Epithelial cell of esophagus (primary cell): ENCODE measurements at places on chromosomes 11 and 22.

GRCh38 chr11:99881610-99882009 is 805.5 kb upstream of the ARHGAP42 start:
- no peak for DNase-seq

DNA sequence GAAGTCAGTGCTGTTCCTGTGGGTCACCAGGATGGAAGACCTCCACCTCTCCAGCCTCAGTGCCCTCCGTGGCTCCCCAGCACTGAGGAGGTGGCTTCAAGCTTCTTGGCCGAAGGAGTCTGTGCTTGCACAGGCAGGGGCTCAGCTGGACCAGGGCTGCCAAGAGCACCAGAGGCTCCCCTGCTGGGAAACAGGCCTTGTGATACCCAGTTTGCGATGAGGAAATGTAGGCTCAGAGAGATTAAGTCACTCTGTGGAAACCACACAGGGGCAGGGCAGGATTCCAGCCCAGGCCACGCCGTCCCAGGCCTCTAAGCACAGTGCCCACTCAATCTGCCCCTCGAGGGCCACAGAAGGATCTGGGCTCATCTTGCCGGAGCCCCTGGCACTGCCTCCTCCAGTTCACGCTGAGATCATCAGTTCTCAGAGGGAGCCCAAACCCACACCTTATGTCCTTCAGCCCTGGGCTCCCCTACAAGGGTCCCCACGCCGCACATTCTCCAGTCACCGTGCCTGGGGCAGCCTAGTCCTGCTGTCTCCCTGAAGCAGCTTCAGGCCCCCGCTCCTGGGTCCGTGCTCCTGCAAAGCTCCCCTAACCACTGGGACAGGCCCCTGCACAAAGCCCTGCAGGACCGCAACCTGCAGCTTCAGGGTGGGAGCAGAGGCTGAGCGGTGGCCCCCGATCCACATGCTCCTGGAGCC is 21.6 kb downstream of the ANO1 start:
- DNase-seq = no peak

- no peak for DNase-seq
Observed at GRCh38 chr22:27985323-27986275, 66.5 kb upstream of the PITPNB start.

DNA sequence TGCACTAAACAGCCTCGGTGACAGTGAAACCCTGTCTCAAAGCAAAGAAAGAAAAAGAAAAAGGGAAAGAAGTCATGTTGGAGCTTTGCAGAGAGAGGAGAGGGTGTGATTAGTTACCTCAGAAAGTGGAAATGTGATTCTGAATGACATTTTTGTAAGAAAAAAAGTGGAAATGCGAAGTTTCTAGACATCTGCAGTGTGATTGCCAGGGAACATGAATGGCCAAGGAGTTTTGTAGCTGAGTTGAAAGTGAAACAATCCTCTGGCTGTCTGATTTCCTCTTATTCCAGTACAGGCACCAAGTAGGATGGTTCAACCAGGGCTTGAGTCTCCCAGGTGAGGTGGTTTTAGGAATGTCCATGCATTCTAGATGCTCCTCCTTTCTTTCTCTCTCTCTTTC is 17.8 kb upstream of the SYVN1 start:
- DNase-seq = no peak

DNA sequence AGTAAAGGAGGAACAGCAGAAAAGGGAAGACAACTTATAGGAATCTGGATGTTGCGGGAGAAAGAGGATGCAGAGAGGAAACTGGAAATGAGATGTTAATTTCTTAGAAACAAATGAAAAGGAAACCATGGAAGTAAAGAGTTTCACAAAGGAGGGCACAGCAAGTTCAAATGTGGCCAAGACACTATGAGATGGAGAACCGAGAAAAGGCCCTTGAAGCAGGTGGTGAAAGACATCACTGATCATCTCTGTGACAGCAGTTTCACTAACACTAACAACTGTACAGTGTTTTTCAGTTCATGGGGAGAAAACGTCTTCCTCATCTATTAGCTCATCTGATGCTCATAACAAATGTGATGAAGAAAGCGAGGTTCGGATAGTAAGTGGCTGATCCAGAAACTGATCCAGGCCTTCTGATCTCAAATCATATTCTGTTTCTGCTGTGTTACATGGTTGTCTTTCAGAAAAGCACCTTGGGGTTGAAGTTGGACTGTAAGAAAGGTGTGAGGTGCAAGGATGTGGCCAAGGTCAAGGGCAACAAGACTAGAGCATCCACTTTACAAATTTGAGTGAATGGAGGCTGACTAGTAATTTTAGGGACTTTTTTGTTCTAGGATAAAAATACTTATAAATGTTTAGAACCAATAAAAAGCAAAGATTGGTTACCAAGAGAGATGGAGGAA is 492.1 kb upstream of the CADM1 start:
- no peak for DNase-seq

- DNase-seq = no peak
Observed at GRCh38 chr11:47989779-47990178, 9.4 kb downstream of the PTPRJ start.

GRCh38 chr22:46595545-46595944 is 24.6 kb upstream of the GRAMD4 start:
- DNase-seq = no peak

- DNase-seq = no peak
Observed at GRCh38 chr11:8009856-8010255, 22.7 kb downstream of the EIF3F start.

GRCh38 chr22:23613193-23613972 is 18.7 kb downstream of the DRICH1 start:
- peak; percentile 17 for DNase-seq

- DNase-seq = no peak
Observed at GRCh38 chr11:73465023-73465675, 89.0 kb downstream of the RELT start.

DNA sequence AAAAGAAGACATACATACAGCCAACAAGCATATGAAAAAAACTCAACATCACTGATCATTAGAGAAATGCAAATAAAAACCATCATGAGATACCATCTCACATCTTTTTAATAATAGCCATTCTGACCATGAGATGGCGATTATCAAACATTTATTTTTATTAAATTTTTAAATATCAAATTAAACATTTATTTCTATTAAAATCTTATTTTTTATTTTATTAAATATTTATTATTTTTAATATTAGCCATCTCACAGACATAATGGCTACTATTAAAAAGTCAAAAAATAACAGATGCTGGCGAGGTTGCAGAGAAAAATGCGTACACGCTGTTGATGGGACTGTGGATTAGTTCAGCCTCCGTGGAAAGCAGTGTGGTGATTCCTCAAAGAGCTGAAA is 264.8 kb upstream of the TENM4 start:
- DNase-seq = no peak

DNA sequence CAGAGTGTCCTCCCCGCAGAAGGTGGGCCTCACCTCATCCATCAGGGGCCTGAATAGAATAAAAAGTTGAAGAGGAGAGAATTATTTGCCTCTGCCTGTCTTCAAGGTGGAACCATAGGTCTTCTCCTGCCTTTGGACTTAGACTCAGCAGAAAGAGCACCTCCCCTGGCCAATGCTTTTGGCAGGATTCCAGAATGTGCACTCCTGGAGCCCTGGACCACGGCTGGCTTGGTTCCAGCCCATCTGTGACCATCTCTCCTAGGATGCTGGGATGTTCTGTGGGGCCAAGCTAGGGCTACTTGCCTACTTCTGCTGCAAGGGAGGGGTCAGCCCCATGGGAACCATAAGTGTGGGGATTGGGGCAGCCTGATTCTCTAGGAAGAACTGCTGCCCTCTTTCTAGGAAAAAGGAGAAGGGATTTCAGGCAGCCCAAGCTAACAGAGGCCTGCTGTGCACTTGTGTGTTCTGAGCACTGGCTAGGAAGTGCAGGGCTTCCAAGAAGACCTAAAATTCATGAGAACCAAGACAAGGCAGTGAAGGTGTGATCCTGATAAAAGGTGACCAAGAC is 32.2 kb upstream of the SHANK2 start:
- DNase-seq = no peak

DNA sequence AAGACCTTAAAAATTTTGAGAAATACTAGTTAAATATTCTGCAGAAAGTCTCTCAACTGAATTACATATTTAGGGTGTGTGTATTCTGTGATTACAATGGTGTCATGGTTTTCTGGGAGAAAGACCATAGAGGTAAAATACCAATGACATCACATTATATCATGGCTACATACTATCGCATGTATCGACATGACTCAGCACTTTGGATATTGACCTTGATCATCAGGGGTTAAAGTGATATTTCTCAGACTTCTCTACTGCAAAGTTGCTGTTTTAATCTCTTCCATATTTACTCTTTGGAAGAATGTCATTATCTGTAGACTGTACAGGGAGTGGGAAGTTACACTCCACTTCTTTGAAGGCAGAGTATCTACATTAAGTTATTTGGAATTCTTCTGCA is 1046.6 kb downstream of the FAM181B start:
- DNase-seq = no peak

DNA sequence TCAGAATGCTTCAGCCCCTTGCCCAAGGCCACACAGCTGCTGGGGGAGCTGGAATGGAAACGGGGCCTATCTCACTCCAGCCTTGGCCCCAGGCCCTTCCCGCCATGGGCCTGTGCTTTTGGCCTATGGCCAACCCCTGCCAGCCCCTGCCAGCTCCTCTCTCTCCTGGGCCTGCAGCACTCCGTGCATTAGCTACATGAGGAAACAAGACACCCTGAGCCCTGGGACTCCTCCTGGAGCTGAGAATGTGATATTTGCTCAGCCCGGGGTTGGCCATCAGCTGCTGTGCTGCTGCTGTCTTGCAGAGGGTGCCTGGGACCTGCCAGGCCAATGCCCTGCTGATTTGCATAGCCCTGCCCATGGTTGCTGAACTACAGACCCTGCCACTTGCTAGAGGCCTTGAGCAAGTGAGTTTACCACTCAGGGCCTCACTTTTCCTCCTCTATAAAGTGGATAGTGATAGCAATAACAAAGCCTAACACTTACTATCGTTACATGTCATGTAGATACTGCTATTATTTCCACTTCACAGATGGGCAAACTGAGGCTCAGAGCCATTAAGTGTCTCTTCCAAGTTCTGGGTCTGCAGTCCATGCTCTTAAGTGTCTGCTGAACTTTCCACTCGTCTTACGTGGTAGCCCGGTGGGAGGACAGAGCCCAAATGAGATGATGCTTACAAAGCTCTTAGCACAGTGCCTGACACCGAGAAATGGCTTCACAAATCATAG is 99.6 kb downstream of the KIAA1671 start:
- DNase-seq = no peak
